ENCODE measurements at places on chromosomes 7 and 10.

GRCh38 chr10:53025172-53025711, 252.7 kb upstream of the MBL2 start:
- no peaks in the 10 kb centered on the region for H3K36me3 ChIP-seq
- no peak for DNase-seq
- no peak overlapping the region for H3K4me3 ChIP-seq

- H3K4me3 ChIP-seq: no peak overlapping the region
- H3K4me1 ChIP-seq: peaks cover 8% of the 10 kb centered on the region
- H3K36me3 ChIP-seq: no peaks in the 10 kb centered on the region
- DNase-seq: no peak
- H3K27ac ChIP-seq: no peak overlapping the region
- no peaks in the 10 kb centered on the region for H3K27me3 ChIP-seq
These were observed 1174.6 kb upstream of the LRRTM3 start for GRCh38 chr10:65751218-65751617.

DNA sequence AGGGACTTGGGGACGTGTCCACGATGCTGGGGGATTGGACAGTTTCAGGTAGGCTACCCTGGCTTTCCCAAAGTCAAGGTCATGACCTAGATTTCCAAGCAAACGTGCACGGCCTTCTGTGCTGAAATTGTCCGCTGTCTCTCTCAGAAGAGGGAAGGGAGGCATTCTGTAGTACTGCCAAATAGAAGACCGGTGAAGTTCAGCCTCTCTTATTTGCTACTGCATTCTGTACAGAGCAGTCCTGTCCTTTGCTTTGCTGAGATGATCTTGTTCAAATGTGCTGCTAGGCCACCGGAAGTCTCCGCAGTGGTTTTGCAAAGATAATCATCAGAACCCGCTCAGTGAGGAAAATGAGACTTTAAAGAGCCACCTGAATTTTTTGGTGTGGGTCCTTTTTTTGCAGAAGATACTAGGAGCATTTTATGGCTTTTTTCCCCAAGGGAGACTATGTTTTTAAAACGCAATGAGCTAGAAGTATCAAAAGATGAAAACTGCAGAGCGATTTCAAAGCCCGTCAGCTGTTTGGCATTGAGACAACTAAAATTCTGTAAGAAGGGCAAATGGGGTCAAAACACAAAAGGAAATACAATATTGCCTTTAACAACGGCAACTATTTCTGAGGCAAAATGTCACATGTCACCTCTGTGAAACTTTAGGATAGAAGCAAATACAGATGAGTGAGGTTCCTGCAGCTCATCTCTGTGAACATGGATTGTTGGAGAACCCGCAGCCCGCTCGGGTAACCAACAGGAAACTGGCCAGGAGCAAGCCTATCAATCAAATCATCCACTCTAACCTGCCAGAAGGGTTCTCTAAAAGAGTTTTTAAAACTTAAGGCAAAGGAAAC, 1.3 kb upstream of the NMT2 start:
- H3K4me3 ChIP-seq: no peak overlapping the region
- peaks cover 37% of the 10 kb centered on the region for H3K4me1 ChIP-seq
- no peaks in the 10 kb centered on the region for H3K36me3 ChIP-seq
- no peaks in the 10 kb centered on the region for H3K27me3 ChIP-seq
- peak overlapping the region; percentile 75 for H3K27ac ChIP-seq
- DNase-seq: no peak

GRCh38 chr10:128744811-128745305, 618.6 kb upstream of the MKI67 start:
- no peak for DNase-seq
- no peaks in the 10 kb centered on the region for H3K36me3 ChIP-seq
- no peaks in the 10 kb centered on the region for H3K27me3 ChIP-seq
- no peak overlapping the region for H3K4me3 ChIP-seq
- no peak overlapping the region for H3K27ac ChIP-seq

All from body of pancreas (tissue), 4 donors.